ENCODE measurements at places on chromosomes 6 and 20.

DNA sequence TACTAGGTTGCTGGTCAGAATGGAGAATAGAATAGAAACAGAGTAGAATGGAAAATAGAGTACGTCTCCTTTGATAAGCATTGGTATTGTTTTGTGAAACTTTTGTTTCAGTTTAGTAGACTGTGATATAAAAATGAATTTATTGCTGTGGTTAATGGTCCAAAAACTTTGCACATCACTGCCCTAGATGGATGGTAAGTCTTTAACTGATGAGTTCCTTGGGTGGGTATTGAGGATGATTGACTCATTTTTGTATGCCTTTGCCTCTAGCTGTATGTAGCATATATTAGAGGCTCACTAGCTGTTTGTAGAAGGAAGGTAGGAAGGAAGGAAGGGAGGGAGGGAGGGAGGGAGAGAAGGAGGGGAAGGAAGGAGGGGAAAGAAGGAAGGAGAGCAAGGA, 48.3 kb downstream of the ZDHHC14 start:
- H3K27me3 ChIP-seq = peaks cover 4% of the 10 kb centered on the region
- H3K4me1 ChIP-seq = peaks cover 18% of the 10 kb centered on the region
- no peak for DNase-seq
- H3K36me3 ChIP-seq = no peaks in the 10 kb centered on the region
- H3K27ac ChIP-seq = peak overlapping the region; percentile 38

DNA sequence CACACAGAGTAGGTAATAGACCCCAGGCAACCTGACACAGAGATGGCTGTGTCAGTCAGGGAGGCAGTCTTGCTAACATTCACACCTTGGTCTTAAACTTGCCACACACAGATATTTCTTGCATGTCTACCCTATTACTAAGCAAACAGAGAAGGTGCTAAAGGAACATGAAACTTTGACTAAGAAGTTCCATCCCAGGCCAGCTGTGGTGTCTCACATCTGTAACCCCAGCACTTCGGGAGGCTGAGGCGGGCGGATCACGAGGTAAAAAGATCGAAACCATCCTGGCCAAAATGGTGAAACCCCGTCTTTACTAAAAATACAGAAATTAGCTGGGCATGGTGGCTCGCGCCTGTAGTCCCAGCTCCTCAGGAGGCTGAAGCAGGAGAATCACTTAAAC, 222.4 kb upstream of the JARID2 start:
- H3K27ac ChIP-seq = peak overlapping the region; percentile 94
- H3K4me1 ChIP-seq = peaks cover 44% of the 10 kb centered on the region
- H3K27me3 ChIP-seq = no peaks in the 10 kb centered on the region

DNA sequence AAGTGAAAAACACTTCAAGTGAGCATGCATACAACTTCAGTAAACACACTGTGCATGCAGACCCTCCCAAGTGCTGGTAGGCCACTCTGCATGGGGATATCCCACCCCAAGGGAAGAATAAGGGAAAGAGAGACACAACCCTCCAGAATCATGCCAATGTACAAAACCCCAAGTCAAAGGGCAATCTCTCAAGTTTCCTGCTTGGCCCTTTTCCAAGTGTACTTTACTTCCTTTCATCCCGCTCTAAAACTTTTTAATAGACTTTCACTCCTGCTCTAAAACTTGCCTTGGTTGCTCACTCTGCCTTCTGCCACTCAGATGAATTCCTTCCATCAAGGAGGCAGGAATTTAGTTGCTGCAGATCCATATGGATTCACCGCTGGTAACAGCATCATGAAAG, 205.7 kb upstream of the PROKR2 start:
- H3K27ac ChIP-seq = no peak overlapping the region
- peaks cover 3% of the 10 kb centered on the region for H3K27me3 ChIP-seq
- no peaks in the 10 kb centered on the region for H3K36me3 ChIP-seq
- H3K4me1 ChIP-seq = no peaks in the 10 kb centered on the region
- no peak for DNase-seq

DNA sequence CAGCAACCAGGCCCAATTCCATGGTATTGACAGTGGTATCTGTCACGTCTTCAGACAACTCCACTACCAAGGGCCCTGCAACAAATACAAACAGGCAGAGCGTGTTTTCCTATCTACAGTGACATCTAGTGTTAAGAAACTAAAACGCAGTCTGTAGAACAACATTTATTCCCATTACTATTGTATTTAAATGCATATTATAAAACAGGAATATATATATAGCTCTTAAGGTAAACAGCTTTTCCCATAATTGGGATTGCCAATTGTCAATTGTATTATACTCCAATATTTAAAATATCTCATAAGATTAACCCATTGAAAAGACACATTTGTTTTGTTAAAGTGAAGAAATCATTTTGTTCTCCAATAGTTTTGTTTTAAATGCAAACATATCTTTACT, 97.2 kb downstream of the KIF16B start:
- no peaks in the 10 kb centered on the region for H3K36me3 ChIP-seq
- no peaks in the 10 kb centered on the region for H3K27me3 ChIP-seq
- no peak for DNase-seq
- H3K4me1 ChIP-seq = no peaks in the 10 kb centered on the region

DNA sequence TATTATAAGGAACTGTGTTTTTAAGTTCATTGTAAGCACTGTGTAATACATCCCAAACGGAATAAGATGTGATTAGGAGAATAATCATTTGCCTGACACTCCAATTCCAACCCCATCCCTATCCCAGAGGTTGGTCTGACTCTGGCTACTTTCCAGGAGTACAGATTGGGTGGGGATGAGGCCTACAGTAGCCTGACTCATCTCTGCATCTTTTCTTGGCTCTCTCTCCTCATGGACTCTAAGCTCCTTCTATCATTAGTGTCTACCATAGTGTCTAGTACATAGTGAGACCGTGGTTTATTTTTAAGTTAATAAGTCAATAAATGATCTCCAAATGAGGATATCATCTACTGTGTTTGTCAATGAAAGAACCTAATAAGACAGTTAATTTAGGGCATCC, 92.2 kb upstream of the CNKSR3 start:
- no peak overlapping the region for H3K27ac ChIP-seq
- H3K4me1 ChIP-seq = peaks cover 14% of the 10 kb centered on the region
- peaks cover 5% of the 10 kb centered on the region for H3K27me3 ChIP-seq
- H3K36me3 ChIP-seq = no peaks in the 10 kb centered on the region

DNA sequence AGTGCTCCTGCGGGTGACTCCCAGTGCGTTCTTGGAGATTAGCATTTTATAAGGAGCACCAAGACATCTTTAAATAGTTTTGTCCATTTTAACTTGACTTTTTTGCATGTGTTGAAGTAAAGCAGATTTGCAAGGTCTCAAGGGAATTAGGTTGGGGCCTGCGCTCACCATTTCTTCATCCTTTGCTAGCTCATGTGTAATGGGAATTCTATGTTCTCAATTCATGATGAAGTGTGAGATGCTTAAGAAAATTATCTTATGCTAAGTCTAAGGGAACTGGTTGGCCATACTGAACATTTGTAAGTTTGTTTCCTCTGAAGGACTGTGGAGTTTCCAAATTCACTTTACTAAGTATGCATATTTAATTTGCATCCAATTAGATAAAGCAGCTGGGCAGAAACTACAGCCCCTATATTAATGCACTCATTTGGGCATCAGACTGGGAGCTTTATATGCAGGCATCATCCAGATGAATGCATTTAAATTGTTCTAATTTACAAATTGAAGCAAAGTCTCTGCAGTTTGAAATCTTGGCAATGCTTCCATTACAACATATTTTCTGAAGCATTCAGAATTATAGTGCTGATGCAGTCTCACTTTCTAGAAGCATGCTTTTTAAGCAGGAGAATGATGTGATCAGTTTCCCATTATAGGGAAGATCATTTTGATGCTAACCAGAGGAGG, 108.3 kb upstream of the AKAP12 start:
- H3K4me3 ChIP-seq = no peak overlapping the region
- peaks cover 9% of the 10 kb centered on the region for H3K27me3 ChIP-seq
- H3K4me1 ChIP-seq = no peaks in the 10 kb centered on the region
- no peak for DNase-seq
- H3K27ac ChIP-seq = no peak overlapping the region
- H3K36me3 ChIP-seq = no peaks in the 10 kb centered on the region

GRCh38 chr20:23546435-23547144, 21.7 kb downstream of the CST9L start:
- no peak for DNase-seq
- H3K36me3 ChIP-seq = no peaks in the 10 kb centered on the region
- no peaks in the 10 kb centered on the region for H3K4me1 ChIP-seq
- H3K4me3 ChIP-seq = no peak overlapping the region

DNA sequence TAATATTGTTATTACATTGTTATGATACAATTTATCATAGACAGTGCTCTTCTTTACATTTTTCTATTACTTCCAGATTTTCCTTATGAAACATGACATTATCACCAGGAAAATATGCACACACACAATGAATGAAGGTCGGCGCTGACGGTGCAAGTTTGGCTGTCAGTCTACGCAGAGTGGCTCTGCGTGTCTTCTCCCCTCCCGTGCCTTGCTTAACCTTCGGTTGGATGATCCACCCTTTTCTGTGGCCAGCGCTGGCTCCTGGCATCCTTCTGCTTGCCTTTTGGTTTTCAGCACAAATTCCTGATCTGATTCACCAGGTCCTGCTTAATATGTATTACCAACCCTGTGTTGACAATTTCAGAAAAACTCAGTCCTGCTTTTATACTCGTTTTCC, 157.4 kb downstream of the TSHZ2 start:
- no peak overlapping the region for H3K4me3 ChIP-seq
- peaks cover 22% of the 10 kb centered on the region for H3K27me3 ChIP-seq
- no peak overlapping the region for H3K27ac ChIP-seq
- no peaks in the 10 kb centered on the region for H3K36me3 ChIP-seq

DNA sequence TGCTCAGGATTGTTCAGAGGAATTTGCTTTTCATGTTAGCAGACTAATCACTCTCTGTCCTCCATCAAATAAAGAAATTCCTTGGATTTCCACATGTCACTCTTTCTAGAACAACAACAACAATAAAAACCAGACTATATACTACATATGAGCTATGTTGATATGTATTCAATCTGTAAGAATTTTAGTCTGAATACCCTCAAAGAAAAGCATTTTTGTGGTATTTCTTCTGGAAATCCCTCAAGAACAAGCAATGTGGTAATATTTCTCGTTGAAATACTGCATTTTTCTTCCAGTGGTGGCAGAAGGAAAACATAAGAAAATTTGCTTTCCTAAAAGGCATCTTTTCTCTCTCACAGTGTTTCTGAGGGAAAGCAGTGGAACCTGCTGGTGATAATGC, 312.6 kb upstream of the RSPO3 start:
- H3K27ac ChIP-seq = no peak overlapping the region
- H3K27me3 ChIP-seq = no peaks in the 10 kb centered on the region
- no peaks in the 10 kb centered on the region for H3K4me1 ChIP-seq
- DNase-seq = no peak
- no peak overlapping the region for H3K4me3 ChIP-seq

- H3K36me3 ChIP-seq = peaks cover 11% of the 10 kb centered on the region
- peak overlapping the region; percentile 62 for H3K4me3 ChIP-seq
- peaks cover 49% of the 10 kb centered on the region for H3K4me1 ChIP-seq
- H3K27me3 ChIP-seq = no peaks in the 10 kb centered on the region
- DNase-seq = no peak
Observed at GRCh38 chr20:41072190-41072863, 43.7 kb downstream of the TOP1 start.
